ENCODE measurements at places on chromosomes 5 and 9.

- DNase-seq = no peak
These were observed 225.1 kb upstream of the TBCA start for GRCh38 chr5:78001197-78001596.

DNA sequence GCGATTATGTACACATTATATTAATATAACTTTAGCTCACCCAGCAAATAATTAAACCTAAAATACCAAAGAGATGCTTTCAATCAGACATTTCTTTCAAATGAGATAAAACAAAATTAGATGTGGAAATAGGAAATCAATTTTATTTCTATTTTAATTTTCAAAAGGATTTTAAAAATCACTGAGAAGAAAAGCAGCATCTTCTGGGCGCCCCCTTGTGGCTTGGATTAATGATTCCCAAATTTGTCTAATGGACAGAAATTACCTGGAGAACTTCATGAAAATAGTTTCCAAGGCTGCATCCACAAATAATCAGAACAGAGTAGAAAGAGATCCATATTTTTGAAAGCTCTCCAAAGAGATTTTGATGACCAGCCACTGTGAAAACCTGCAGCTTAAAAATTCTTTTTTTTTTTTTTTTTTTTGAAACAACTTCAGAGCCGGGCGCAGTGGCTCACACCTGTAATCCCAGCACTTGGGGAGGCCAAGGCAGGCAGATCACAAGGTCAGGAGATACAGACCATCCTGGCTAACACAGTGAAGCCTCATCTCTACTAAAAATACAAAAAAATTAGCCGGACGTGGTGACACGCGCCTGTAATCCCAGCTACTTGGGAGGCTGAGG, 50.9 kb upstream of the CEMIP2 start:
- DNase-seq = peak; percentile 12

DNA sequence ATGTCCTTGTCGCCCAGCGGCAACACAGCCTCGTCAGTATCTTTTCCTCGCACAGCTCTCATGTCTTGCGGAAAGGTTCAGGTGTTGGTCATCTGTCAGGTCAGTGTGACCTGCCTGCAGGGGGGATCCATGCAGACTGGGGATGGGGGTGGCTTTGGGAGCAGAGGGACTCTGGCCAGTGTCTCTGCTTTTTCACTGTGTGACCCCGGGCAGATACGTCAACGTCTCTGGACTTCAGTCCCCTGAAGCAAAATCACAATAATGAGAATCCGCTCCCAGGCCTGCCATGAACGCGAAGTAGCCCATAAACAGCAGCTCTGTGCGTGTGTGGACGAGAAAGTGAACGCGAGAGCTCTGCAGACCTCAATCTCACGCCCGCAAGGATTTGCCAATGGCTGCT, 75.7 kb upstream of the FCN1 start:
- DNase-seq = no peak

- no peak for DNase-seq
These were observed 164.6 kb downstream of the ROR2 start for GRCh38 chr9:91785447-91785842.

DNA sequence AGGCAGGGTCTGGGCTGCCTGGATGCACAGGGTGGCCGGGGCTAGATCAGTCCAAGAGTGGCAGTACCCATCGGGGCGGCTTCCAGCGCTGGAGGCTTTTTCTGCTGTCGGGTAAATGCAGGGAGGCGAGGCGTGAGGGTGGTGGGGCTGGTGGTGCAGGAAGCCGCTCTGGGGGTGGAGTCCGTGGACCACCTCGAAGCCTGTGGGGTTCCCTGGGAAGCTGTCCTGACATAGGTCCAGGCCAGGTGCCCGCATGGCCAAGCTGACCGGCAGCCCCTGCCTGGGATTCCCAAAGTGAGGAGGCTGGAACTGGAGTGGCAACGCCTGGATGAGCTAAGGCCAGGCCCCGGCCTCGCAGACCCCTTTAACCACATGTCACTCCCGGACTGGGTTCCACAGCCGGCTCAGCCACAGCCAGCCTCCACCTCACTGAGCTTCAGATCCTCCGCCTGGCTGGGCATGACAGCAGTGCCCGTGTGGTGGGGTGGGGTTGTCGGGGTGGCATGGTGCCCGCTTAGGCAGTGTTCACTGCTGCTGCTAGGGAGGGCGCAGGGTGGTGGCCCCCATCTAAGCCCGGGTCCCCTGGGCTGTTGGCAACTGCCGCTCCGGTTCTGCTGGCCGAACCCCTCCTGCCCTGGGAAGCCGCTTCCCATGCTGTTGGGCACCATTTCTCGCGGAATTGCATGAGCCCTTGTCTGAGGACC, 1.4 kb upstream of the QRFP start:
- no peak for DNase-seq

- no peak for DNase-seq
These were observed 40.3 kb downstream of the NUP188 start for GRCh38 chr9:128987805-128988204.

Measured in CD4-positive, alpha-beta T cell (primary cell).